Left kidney (tissue), 8 donors: ENCODE measurements at places on chromosomes 13 and 19. TPM values are rescaled to one million over a fixed set of nuclear protein-coding genes. Genes with fewer than 3 reads are reported as not detected.
A peak's percentile ranks its signal among the peaks of the same experiment; 100 is the strongest.

GRCh38 chr19:2478756-2479555, 3.0 kb downstream of the GADD45B start:
- DNase-seq = no peak

DNA sequence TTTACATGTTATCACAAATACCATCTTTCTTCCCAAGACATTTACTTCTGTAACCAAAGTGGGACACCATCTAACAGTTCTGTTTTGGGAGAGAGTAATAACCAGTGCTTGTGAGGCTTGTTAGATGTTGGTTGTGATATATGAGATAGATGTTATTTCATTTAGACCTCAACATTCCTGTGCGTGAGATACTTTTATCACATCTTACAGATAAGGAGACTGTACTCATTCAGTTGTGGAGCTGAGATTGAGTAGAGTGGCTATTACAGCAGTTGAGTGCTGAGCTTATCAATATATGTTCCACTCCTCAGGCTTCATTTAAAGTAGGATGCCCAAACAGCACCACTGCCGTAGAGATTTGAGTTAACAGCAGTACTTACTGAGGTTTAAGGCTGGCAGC, 43.1 kb downstream of the USPL1 start:
- no peak for DNase-seq

DNA sequence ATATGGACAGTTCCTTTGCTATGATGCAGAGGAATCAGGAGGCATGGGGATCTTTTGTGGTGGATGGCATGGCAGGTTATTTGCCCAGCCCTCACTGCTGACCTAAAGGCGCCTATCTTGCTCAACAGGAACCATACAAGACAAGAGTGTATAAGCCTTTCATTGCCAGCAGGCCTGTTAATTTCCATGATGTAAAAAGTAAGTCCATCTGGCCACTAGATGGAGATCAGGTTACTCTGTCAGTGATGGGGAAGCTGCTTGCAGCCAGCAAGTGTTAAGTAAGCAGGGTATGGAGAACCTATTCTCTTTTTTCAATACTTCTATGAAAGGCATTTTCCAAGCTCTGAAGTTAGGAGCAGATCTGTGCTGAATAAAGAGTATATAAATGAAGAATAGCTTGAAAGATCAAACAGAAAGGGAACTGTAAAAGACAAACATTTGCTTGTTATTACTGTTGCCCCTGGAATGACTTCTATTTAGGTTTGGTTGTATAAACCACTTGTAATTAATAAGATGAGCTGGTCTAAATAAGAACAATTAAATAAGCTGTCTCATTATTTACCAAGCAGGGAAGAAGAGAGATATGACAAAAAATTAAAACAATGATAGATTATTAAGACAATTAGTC, 210.9 kb downstream of the RGCC start:
- peak; percentile 88 for DNase-seq

ZNF432 gene
- 26.6 TPM for polyA plus RNA-seq

DNA sequence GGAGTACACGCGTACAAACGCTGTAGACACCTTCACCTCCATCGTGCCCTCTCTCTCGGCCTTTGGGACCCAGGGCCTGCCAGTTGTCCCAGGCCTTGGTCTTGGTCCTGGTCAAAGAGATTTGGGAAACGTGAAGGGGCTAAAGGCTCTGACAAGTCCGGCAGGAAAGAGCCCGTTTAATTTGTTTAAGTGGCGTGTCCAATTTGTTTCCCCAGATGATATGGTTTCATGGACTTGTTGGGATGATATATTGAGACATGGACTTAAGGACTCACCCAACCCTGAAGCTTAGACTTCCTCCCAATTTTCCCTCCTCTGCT, 2.7 kb downstream of the CLEC11A start:
- no peak for DNase-seq

RNF225 gene
- polyA plus RNA-seq = not detected
